ENCODE measurements at places on chromosomes 13 and 19.

GRCh38 chr13:97318532-97318931 lies 96.4 kb downstream of the MBNL2 start:
- DNase-seq: no peak

GRCh38 chr13:98775844-98776598 lies 23.5 kb upstream of the SLC15A1 start:
- peak; percentile 93 for DNase-seq

DNA sequence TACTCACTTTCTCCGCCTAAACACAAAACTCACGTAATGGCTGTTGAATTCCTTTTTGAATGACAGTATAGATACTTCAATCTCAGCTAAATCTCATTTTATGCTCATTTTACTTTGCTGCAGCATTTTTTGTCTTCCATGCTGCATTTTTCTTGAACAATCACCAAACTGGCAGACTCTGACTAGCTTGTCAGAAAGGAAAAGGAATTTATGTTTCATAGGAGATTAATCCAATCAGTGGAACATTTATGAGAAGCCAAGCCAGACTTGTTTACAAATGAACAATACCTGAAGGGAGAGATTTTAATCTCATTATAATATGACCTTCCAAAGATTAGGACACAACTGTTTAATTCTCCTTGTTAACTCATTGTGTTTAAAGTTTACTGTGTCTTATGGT lies 1044.3 kb downstream of the DIAPH3 start:
- no peak for DNase-seq

GRCh38 chr19:21126078-21126477 lies 15.8 kb upstream of the ZNF431 start:
- no peak for DNase-seq

DNA sequence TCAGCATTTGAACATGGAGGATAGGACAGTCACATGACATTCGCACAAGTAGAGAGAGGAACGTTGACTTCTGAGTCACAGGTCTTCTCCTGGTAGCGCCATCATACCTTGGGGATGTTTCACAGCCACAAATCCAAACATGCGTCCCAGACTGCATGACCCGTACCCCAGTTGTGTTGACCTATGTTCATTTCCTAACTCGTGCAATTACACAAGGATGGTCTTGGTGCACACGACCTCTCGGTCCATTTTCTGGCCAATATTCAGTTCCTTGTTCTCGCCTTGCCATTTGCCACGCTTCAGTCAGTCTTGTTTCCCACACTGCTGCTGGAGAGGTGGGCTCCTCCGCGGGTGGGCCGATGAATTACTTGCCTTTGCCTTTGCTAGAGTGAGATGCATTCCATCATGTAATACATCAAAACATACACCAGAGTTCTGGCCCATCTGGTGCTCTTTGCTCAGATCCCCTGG lies 87.3 kb downstream of the COL4A2 start:
- DNase-seq: peak; percentile 92

- no peak for DNase-seq
Observed at GRCh38 chr19:919199-920050, 2.3 kb downstream of the KISS1R start.

DNA sequence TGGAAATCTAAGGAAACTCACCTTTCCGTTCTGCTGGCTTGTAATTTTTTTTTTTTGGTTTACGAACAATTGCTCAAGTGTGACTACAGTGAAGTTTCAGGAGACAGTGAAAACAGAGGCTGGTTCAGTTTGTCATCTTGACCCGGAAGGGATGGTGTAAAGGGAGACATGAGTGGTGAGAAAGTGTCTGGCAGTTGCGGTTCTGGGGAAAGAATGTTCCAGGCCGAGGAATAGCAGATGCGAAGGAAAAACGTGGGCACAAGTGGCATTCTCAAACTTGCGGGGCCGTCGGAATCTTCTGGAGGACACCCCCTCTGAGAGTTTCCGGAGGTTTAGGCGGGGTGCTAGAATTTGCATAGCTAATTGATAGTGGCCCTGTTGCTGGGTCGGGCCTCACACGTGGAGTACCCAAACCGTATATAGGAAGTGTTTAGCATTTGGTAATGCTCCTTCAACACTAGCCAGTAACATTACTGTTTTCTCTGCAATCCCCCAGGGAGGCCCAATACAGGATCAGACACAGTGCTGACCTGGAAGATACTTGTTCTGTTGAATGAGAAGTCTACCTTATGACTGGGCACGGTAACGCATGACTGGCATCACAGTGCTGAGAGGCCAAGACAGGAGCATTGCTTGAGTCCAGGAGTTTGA lies 2.8 kb upstream of the TNFSF9 start:
- DNase-seq: no peak

- DNase-seq: no peak
Observed at GRCh38 chr13:29948244-29948643, 97.8 kb upstream of the UBL3 start.

GRCh38 chr19:48964205-48965039 lies 687 bp upstream of the FTL start:
- DNase-seq: peak; percentile 78

- DNase-seq: no peak
Observed at GRCh38 chr13:29801102-29801501, 49.3 kb downstream of the UBL3 start.

GRCh38 chr19:46283771-46284170 lies 13.1 kb upstream of the HIF3A start:
- no peak for DNase-seq

GRCh38 chr19:40755791-40756190 lies 4.8 kb downstream of the SNRPA start:
- DNase-seq: no peak

DNA sequence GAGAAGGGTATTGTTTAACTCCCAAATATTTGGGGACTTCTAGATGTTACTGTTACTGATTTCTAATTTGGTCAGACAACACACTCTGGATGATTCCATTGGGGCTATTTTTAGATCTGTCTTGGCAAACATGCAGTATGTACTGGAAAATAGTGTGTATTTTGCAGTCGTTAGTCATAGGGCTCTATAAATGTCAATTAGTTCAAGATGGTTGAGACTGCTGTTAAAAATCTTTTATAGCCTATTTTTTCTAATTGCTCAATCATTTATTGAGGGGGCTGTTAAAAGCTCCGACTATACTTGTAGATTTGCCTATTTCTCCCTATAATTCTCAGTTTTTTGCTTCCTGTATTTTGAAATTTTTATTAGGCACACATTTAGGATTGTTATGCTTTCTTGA lies 31.4 kb downstream of the PPP5C start:
- DNase-seq: peak; percentile 79

GRCh38 chr13:84994582-84994981 lies 804.6 kb downstream of the SLITRK6 start:
- DNase-seq: no peak

DNA sequence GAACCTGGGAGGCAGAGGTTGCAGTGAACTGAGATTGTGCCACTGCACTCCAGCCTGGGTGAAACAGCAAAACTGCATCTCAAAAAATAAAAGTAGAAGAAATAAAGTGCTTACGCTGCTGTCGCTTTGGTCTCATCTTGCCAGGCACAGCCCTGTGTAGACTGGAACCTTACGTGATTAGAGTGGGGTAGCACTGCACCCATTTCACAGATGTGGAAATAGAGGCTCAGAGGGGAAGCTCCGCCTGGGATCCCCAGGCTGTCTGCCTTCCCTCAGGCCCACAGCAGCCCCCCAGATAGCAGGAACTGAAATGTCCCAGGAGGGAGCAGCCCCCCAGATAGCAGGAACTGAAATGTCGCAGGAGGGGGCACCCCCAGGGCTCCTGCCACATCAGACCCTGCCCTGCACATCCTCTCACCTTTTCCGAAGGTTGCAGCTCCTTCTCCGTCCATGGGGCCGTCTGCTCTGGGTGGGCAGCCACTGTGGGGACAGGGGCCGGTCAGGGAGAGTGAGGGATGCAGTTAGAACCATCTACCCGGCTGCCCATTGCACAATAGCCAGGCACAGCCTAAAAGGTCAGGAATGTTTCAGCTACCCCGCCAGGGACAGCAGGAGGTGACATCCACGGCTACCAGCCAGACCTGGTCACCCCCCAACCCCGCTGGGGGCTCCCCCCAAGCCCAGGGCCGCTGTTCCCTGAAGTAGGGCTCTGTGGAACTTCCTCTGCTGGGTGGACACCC lies 1.9 kb downstream of the PLIN4 start:
- DNase-seq: no peak

- no peak for DNase-seq
Observed at GRCh38 chr19:11649941-11650340, 52.7 kb downstream of the ZNF627 start.

DNA sequence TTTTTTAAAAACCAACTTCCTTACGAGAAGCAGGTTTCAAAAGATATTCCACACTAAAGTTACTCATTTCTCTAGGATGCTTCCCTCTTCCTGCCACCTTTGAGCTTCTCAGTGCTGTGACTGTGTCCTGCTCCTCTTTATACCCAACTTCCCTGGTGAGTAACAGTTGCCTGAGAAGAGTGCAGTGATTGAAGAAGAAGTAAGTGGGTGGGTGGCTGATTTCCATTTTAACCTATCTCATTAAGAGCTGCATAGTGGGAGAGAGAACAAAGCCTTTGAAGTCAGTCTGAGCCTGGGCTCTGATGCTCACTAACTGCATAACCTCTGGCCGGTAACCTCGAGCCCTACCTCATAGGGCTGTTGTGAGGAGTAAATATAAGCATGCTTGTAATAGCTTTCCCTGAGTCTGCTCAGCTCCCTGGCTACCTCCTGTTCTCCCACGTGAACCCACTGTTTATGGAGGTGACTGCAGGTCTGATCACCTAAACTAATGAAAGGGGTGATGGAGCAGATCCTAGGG lies 977.3 kb downstream of the UQCRFS1 start:
- DNase-seq: no peak

Data from iris pigment epithelial cell (primary cell).